EH (cell line): ENCODE measurements at places on chromosomes 6 and 20.
A peak's percentile ranks its signal among the peaks of the same experiment; 100 is the strongest.

DNA sequence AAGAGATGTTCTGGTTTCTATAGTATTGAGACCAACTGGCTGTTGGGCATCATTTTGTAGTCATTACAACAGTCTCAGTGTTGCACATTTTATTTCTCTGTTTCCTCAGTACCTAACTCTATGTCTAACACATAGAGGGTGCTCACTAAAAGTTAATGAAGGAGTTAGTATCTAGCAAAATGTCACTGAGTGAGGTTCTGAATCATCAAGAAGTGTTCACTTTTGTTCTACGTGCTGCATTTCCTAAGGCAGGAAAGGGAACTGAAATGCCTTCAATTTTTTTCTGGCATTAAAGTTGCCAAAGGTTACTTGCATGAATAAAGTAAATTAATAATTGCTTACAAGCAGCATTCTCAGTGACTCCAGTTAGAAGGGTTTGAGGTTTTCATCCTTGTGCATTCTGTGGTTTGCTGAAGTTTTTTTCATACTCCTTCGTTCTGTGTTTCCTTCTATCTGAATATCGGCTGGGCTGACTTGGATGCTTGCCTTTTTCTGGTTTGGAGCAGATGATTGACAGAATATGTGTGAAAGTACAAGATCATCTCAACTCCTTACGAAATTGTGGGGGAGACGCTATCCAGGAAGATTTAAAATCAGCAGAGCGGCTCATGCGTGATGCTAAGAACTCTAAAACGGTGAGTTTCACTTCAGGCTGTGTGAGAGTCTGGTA lies 114.5 kb upstream of the SCGN start:
- no peak for DNase-seq

GRCh38 chr6:43771210-43771857 lies 1.3 kb downstream of the VEGFA start:
- DNase-seq: peak; percentile 72

DNA sequence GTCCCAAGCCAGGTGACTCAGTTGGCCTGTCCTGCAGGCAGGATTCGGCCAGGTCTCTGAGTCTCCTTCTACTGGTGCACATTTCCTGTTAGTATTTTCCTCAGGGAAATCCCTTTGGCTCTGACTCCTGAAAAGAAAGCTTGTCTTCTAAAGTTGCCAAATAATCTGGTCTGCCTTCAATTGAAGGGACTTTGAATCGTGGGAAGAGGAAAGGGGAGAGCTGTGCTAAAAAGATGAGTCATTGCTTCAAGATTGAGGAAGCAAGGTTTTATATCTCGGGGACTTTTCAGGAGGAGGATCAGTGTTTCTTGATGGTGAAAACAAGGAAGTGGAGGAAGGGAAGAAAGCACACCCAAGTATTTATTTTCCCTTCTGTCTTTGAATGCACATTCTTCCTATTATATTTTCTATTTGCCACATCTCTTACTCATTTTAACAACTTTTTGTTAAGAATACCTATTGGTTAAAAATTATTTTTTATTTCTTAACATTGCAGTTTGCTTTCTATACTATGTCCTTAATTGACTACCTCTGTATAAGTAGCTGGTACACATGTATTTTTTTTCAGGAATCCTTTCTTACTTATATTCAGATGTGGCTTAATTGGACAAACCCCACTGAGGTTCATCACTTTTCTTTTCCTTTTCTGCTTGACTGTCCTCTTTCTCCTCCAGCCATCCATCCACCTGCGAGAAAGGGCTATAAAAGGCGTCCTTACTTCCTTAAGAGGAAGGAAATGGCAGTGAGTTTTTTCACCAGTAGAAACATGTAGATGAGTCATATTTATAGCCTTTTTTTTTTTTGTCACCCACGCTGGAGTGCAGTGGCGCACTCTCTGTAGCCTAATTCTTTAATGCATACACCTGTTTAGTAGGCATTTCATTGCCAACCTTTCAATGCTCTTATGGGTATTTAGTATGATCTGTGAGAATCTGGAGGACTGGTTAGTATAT lies 15.0 kb upstream of the IFNGR1 start:
- peak; percentile 96 for DNase-seq

DNA sequence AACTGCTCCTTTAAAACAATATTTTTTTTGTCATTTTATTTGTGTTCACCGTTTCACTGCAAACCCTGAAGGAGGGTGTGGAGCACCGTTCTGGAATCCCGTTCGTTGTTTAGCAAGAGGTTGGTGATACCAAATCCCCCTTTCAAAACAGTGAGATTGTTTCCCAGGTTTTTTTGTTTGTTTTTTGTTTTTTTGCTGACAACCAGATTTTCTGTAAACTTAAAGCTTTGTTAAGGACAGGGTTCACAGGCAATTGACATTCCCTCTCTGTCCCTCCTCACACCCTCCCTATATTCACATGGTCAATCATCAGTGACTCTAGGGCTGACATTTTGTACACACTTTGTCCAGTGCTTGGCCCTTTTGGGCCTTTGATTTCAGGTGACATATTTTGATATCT lies 21.0 kb upstream of the MROH8 start:
- no peak for DNase-seq

- no peak for DNase-seq
Observed at GRCh38 chr6:154441995-154442310, 68.5 kb downstream of the CNKSR3 start.

- peak; percentile 90 for DNase-seq
Observed at GRCh38 chr6:26205625-26206574, 118.7 kb downstream of the HFE start.

DNA sequence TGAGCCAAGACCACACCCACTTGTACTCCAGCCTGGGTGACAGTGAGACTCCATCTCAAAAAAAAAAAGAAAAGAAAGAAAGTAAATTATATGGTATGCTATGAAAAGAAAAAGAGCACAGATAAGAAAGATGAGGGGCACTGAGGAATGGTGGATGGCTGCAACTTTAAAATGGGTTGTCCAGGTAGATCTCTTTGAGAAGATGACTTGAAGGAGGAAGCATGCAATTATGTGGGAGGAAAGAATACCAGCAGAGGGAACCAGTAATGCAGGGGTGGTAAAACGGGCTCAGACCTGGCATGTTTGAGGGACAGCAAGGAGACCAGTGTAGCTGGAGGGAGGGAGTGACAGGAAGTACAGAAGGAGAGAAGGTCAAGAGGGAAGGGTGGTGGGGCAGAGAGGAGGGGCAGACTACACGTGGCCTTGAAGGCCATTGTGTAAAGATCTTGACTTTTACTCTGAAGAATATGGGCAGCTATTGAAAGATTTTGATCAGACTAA lies 22.3 kb downstream of the LINC00237 start:
- no peak for DNase-seq

GRCh38 chr6:2558861-2559801 lies 191.6 kb downstream of the MYLK4 start:
- DNase-seq: no peak

DNA sequence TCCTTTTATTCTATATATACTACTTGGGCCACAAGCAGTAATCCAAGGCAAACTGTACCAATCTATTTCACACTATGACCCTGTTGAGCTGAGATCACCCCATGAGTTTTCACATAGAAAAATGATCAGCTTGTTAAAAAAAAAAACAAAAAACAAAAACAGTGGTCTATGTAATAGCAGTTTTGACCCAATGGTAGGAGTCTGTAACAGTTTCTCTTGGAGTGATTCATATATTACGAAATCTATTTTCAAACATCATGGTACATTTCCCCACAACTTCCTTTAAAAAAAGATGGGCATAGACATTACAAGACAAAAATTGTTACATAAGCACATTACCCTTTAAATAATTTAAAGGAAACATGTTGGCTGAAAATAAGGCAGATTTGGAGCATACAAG lies 78.1 kb downstream of the PRSS35 start:
- DNase-seq: no peak

- no peak for DNase-seq
Observed at GRCh38 chr6:30543821-30544220, 12.5 kb downstream of the GNL1 start.

GRCh38 chr6:124490122-124490521 lies 472.1 kb upstream of the RNF217 start:
- DNase-seq: peak; percentile 3

GRCh38 chr6:155889410-155889809 lies 433.8 kb upstream of the NOX3 start:
- DNase-seq: no peak

DNA sequence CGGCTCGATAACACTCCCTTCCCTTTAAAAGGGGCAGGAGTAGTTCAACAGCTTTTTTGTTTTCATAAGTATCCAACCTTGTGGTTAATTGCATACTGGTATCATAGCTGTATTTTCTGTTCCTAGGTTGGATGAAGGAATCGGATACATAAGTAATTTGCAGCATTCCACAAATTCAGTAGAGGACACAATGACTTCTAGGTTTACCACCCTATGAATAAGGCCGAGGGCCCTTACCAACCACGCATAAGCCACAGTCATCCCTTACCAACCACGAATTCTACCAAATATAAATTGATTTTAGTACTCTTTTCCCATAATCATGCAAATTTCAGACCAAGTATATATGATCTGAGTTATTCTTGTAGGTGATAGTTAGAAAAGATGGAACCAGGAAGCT lies 36.3 kb downstream of the MCUR1 start:
- DNase-seq: no peak

GRCh38 chr20:5784735-5785134 lies 34.5 kb downstream of the SHLD1 start:
- no peak for DNase-seq

GRCh38 chr6:138671351-138671750 lies 102.2 kb upstream of the CCDC28A start:
- no peak for DNase-seq

- no peak for DNase-seq
Observed at GRCh38 chr20:137668-138490, 4.5 kb upstream of the DEFB126 start.

DNA sequence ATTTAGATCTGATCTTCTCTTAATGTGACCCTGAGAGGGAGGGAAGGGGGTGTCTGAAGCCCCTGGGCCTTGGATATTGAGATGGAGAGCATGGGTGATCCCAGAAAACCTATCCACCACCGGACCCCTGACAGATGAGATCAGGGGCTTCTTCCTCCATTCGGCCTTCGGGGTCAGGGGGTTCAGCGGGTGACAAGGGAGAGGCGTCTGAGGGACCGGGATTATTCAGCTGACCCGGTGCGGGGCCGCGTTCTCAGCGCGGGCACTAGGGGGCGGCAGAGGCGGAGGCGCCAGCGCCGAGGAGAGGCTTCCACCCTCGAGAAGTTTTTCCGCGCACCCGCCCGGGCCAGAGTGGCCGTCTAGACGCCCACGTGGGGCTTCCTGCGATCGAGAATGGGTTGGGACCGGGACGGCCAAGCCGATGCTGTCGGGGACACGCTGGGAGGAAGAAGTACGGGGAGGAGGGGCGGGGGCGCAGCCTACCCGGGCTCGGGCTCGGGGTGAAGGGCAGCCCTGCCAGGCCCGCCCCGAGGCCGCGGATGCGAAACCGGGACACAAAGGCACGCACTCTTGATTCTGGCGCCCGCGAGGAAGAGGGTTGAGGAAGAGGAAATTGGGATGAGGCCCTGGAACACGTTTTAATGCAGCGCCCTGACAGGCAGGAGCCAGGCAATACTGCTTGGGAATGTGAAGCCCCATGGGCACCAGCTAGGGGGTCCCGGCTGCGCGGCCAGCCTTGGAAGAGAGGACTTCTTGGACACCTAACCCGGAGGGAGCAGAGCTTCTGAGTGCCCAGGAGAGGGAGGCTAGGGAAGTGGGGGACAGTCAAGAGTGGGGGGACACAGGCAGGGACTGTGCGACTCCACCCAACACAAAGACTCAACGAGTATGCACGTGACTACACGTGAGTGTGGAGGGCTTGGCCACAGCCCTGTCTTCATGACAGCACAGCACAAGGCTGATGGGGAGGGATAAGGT lies 30.6 kb downstream of the COL11A2 start:
- peak; percentile 68 for DNase-seq

DNA sequence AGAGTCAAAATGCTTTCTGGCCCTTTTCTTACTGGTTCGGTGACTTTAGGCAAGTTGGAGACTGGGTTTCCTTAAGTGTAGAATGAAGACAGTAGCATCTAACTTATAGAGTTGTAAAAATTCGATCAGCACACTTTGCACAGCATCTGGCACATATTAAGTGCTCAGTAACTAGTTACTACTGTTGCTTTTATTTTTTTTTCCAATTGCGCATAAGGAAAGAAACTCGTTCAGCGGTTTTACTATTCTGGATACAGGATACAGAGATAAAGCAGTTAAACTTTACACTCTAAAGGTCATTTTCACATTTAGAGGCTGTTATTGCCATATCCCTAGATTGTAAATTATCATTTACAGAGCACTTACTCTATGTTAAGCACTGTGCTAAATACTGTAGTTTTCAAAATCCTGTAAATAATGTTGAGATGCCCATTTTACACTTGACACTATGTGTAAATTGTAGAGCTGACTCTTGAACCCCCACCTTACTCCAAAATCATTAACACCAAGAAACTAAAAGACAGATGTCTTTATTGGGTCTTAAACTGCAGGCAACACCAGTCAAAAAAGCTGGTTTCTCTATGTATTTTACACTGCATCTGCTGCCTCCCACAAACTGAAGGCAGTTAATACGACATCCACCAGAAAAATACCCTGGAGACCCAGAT lies 886 bp downstream of the ROMO1 start:
- no peak for DNase-seq

- peak; percentile 1 for DNase-seq
Observed at GRCh38 chr6:164108869-164109769, 694.6 kb downstream of the QKI start.

DNA sequence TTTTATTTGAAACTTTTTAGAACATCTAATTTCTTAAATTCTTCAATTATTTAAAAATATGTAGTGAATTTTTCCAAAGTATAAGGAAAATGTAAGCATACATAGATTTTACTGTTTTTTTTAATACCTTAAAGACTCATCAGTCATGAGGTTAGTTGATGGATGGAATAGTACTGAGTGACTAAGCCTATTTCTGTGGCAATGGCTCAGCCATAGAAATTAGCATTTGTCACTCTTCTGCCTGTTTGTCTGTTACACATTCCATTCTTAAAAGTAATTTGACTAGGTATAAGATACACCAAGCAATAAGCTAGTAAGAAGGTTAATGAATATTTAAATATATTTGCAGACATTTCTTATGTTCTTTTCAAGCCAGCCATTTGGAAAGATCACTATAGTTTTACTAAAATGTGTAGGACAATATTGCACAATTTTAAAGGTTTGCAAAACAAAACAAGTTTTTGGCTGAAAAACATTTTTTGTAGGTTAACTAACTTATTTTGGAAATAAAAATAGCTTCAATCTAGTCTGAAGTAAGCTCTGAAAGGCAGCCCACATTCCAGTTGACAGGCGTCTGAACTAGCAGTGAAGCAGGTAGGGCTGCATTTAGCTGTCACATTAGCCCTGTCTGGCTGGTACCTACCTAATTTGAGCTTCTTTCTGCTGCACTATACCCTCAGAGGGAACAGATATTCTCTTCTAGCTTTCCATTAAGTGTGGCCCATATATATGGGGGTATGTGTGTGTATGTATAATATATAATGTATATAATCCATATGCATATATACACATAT lies 385.7 kb downstream of the GRIK2 start:
- DNase-seq: peak; percentile 63

DNA sequence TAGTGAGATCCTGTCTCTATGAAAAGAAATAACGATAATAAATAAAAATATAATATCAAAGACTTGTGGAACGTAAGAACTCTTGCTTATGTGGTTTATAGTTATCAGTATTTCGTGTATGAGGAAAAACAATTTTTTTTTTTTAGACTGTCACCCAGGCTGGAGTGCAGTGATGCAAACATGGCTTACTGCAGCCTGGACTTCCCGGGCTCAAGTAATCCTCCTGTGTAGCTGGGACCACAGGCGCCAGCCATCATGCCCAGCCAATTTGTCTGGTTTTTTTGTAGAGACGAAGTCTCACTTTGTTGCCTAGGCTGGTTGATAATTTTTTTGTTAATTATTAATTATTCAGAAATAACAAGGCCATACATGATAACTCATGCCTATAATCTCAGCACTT lies 18.6 kb upstream of the CDK19 start:
- DNase-seq: no peak

- no peak for DNase-seq
Observed at GRCh38 chr20:51470907-51471411, 71.6 kb downstream of the NFATC2 start.
